ENCODE measurements at places on chromosomes 2 and 18.

GRCh38 chr2:240629619-240629967, 4.3 kb downstream of the GPR35 start:
- no peak for DNase-seq

- DNase-seq = no peak
These were observed 94.7 kb upstream of the SP3 start for GRCh38 chr2:174059884-174060244.

DNA sequence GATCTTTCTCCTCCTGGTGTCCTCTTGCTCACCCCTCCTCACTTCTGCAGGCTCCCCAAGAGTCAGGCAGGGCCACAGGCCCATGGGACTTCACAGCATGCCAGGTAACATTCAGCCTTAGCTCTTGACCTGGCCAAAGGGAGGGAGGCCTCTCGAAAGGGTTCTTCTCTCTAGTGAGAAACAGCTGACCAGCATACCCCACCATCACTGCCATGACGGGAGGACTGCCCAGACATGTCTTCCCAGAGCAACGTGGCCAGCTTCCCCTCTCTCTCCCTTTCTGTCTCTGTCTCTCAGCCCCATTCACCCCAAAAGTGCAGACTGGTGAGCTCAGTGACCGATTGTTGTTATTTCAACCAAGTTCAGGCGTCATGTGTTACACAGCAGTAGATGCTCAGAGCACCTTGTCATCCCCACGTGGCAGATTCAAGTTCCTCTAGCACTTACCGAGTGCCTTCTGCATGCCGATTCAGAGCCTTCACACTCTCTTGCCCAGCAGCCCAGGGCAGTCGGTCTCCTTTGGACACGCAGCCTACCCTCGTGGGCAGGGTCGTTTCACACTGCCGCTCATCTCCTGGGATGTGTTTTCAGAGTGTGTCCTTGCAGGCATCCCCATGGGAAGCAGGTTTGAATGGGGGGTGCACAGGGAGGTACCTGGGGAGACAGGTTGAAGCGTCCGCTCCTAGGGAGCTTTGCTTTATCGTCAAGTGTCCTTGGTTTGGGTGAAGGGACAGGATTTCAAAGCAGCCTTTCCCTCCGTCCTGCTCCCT, 259.9 kb downstream of the NDUFA10 start:
- DNase-seq = no peak

DNA sequence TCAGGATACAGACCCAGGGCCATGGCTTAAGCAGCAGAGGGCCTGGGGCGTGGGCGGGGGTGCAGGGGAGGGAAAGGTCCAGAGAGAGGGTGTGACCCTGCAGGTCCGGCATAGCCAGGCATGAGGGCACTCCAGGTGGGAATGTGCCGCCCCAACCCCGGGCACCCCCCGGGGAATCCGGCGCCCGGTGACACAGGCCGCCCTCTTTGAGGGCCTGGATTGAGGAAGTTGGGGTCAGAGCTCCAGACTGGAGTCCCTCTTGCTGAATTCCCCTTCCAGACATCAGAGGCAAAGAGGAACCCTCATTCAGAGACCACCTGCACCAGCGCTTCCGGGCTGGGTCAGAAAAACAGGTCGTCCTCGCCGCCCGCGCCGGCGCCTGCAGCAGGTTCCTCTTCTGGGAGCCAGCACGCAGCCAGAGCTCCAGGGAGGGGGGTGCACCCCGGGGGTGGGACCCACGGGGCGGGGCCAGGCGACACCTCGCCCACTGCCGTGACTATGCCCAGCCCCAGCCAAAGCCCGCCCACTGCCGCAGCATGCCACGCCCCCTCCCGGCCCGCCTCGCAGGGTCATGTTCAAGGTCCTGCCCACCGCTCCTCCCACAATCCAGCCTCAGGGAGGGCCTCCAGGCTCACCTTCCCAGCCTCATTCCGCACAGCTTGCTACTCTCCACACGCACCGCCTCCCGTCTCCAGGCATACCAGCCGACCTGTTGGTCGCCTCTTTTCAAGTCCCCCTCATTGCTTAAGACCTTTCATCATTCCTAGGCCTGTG, 98.3 kb upstream of the ID2 start:
- no peak for DNase-seq

DNA sequence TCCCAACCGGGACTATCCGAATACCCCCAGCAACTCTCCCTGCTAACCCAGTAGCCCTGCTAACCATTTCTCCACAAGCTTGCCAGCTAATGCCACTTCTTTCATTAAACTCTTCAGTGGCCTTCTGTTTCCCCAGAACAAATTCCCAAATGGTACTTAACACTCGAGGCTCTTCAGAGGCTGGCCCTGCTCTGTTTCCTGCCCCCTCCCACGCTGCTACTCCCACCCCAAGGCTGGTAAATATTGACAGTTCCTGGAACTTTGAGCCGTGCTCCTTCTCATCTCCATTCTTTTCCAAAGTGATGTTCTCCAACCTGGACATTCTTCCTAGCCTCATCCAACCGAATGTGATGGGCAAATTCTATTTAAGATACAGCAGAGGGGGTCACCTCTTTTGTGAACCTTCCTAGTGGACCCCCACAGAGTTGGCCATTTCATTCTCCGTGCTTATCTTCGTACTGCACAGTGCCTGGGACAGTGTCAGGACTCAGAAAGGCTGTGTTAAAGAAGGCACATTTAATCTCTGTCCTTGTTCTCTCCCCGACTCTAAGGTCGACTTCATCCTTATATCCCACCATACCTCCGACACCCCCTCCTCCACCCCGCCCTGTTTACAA, 3.2 kb upstream of the KIDINS220 start:
- no peak for DNase-seq

DNA sequence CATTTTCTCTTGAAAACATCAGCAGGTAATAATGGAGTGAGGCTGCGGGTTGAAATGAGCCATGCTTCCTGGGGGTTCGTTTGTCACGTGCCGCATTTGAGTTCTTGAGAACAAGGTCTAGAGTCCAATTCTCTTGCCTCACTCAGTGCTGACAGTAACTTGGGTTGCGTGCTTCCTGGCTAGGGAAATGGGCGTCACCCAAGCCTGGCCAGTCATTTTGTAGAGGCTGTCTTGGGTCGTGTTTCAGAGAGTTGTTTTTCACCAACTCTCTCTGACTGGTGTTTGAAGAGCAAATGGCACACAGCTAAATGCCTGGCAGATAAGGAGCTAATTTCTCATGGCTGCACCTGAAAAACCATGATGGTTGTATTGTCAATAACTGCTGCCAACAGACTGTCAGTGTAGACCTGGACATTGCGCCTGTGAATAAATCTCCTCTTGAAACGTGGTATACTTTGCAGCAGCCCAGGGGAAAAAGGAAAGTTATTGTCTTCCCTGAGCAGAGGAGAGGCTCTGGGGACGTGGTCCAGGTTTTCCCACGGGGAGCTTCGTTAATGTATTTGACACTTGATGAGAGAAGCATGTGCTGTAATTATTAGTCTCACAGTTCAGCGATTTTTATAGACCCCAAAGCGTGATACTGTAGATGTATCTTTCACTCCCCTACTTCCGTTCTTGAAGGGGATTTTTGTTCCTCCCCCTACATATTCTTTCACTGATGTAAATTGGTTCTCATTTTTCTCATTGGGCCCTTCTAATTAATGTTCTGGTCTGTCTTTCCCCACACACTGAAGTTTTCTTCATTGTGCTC, 196.0 kb downstream of the FHOD3 start:
- DNase-seq = no peak

- DNase-seq = peak; percentile 36
These were observed 35.8 kb downstream of the KATNAL2 start for GRCh38 chr18:46953195-46953594.

GRCh38 chr18:70219688-70220087, 14.2 kb upstream of the RTTN start:
- DNase-seq = no peak

GRCh38 chr2:59658906-59659635, 894.4 kb downstream of the BCL11A start:
- no peak for DNase-seq

- no peak for DNase-seq
These were observed 72.4 kb downstream of the ALPK2 start for GRCh38 chr18:58556331-58557007.

GRCh38 chr2:237972936-237973335, 6.1 kb downstream of the UBE2F start:
- no peak for DNase-seq

DNA sequence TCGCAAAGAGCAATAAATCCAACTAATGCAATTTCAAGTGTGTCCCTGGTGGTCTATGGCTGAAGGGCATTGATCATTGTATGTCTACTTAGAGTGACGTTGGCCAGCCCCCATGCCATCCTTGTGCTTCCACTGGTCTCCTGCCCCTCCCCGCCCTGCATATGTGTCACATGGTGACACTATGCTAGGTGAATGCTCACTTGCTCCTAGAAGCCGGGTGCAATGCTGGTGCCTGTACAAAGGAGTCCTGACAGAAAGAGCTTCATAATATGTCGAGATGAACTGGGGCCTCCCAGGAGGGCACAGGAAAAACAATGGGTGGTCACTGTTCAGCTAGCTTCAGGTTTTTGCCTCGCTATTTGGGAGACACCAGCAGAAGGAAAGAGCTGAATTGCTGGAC, 5.9 kb upstream of the TRABD2A start:
- no peak for DNase-seq

DNA sequence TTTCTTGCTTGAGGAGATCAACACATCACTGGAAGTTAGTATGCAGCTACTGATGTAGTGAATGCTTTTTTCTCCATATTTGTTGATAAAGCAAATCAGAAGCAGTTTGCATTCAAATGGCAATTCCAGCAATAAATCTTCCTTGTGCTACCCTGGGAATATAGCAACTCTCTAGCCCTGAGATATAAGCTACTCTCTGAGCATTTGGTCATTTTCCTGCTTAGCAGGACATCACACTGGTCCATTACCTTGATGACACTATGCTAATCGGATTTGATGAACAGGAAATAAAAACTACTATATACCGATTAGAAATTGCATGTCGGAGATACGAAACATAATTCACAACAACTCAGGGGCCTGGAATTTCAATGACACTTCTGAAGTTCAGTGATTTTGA, 152.7 kb downstream of the CBLN2 start:
- no peak for DNase-seq

- no peak for DNase-seq
These were observed 158.2 kb upstream of the MYCN start for GRCh38 chr2:15782009-15782751.

GRCh38 chr2:60717691-60718090, 38.4 kb upstream of the PAPOLG start:
- no peak for DNase-seq

DNA sequence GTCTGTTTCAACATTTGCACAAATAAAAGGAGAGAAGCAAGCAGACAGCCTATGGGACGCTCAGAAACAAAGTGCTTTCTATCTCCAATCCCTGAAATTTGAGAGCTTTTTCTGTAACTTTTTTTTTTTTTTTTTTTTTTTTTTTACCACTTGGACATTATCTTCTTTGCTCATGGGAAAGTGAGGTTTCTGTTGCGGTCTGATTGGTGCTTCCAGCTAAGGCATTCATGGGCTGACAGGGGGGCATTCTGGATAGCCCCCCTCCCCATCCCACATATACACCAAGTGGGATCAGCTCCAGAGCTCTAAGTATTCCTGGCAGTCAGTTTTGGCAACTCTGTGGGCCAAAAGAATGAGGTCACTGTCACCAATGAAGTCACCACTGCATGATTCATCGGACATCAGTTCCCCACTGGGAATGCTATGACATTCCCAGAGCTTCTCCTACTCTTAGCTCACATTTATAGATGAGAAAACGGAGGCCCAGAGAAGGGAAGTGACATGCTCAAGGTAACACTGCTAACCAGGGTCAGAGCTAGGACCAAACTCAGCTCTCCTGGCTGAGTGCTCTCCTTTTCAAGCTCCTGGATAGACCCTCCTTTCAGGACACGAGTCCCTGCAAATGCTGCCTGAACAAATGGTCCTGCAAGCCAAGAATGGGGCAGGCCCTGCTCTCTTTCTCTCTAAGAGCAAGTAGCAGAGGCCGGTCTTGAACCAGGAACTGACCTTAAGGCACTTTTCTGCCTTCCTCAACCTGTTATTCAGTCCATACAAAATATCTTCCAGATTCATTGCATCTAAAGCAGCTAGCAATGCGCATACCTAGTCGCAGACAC, 61.3 kb downstream of the TMEM247 start:
- peak; percentile 51 for DNase-seq

DNA sequence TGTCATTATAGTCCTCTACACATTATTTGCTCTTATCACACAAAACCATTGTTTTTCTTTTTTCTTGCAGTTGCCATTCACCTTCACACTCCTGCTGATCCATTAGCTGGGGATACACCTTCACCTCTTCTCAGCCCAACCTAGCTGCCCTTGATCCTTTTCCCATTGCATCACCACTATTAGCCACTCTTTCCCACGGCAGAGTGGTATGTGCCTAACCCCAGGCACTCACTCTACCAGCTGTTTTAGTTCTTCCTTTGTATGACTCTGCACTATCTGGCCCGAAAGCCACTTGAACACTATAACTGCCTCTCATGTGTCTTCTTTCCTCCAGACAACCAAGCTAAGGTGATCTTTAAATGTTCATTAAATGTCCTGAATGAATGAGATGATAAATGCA, 145.4 kb upstream of the PIK3C3 start:
- no peak for DNase-seq

- DNase-seq = no peak
These were observed 104.1 kb upstream of the SEC11C start for GRCh38 chr18:59035591-59035990.

- no peak for DNase-seq
These were observed 26.1 kb upstream of the PPP1R1C start for GRCh38 chr2:181959508-181959907.

DNA sequence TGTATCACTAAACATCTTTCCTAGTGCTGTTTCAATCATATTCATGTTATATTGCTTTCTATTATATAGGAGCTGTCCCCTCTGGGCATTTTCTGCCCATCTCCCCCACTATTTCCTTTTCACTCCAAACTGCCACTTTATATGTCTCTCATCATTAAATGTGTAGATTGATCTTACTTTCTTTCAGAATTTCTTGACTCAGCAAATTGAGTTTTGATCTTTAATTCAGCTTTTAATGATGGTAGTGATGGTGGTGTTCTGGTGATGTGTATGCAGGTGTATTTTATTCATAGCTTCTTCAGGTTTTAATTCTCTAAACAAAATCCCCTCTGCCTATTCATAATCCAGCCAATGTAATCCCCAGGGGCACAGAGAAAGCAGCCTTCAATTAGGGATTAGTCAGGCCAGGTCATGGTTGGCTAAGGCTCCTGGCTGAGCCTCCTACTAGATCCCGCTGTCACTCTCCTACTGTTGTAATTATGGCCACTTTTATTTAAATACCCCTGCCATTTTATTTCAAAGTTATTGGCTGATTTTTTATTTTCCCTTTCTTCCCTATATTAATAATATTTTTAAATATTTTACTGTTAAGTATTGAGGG, 325.4 kb downstream of the SPAG16 start:
- no peak for DNase-seq

GRCh38 chr18:3358310-3358709, 91.7 kb upstream of the TGIF1 start:
- no peak for DNase-seq

- DNase-seq = no peak
These were observed 8.1 kb downstream of the AMER3 start for GRCh38 chr2:130763405-130763804.
